ENCODE measurements at places on chromosomes 7 and 10.

DNA sequence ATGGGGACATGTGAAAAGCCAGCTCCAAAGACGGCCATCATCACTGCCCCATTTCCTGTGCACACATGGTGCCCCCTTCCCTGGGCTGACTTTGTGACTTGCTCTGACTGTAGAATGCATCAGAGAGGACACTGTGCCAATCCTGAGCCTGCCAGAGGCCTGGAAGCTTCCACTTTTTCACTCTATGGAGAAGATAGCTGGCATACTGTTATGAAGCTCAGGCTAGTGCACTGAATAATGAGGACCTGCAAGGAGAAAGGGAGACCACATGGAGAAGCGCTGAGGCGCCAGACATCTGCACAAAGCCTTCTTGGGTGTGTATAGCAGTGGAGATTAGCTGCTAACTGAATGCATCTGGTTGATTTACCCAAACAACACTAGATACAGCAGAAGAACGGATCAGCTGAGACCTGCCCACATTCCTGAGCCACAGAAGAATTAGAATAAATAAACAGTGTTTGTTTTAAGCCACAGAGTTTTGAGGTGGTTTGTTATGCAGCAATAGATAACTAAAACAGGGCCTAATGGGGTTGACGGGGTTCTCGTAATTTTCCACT lies 58.9 kb upstream of the C10orf90 start:
- no peak for DNase-seq

- DNase-seq, result peak; percentile 52
These were observed 45.9 kb downstream of the TNS3 start for GRCh38 chr7:47535704-47536628.

DNA sequence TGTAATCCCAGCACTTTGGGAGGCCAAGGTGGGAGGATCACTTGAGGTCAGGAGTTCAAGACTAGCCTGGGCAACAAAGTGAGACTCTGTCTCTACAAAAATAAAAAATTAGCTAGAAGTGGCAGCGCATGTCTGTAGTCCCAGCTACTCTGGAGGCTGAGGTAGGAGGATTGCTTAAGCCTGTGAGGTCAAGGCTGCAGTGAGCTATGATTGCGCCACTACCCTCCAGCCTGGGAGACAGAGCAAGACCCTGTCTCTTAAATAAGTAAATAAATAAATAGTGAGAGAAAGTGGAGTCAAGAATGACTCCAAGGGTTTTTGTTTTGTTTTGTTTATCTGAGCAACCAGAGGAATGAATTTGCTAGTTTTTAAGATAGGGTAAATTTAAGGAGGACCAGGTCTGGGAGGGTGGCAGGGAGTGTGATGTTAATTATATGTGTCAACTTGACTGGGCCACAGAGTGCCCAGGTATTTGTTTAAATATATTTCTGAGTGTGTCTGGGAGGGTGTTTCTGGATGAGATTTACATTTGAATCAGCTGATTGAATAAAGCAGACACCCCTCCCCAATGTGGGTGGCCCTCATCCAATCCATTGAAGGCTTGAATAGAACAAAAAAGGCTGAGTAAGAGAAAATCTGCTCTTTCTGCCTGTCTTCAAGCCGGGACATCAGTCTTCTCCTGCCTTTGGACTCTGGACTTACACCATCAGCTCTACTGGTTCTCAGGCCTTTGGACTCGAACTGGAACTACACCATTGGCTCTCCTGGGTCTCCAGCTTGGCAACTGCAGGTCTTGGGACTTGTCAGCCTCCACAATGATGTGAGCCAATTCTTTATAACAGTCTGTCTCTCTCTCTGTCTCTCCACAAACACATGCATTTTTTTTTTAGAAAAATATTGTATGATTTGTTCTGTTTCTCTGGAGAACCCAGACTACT lies 23.5 kb downstream of the IMPDH1 start:
- no peak for DNase-seq

GRCh38 chr7:156610601-156611000 lies 30.0 kb upstream of the RNF32 start:
- no peak for DNase-seq

GRCh38 chr10:32981760-32982159 lies 23.7 kb upstream of the ITGB1 start:
- DNase-seq, result no peak

DNA sequence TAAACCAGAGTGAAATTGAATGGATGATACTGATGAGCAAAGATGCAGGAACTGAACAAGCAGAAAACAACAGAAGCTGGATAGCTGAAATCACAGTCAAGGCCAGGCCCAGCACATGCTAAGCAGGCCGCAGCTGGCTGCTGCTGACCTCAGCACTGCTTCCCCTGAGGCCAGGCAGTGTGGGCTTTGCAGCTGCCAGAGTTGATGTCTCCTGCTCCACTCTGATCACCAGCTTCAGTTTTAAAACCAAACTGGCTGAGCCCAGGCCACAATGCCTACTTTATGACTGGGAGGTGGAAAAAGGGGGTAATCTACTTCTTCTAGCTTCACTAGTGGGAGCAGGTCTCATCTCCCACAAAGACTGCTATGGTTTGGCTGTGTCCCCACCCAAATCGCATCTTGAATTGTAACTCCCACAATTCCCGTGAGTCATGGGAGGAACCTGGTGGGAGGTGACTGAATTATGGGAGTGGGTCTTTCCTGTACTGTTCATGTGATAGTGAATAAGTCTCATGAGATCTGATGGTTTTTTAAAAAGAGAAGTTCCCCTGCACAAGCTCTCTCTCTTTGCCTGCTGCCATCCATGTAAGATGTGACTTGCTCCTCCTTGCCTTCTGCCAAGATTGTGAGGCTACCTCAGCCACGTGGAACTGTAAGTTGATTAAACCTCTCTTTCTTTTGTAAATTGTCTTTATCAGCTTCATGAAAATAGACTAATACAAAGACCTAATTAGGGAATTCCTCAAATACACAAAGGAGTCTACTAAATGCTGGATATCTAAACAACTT lies 136.4 kb upstream of the ITGB1 start:
- DNase-seq, result no peak

- DNase-seq, result peak; percentile 92
These were observed 20.7 kb downstream of the AVL9 start for GRCh38 chr7:32515890-32516550.

DNA sequence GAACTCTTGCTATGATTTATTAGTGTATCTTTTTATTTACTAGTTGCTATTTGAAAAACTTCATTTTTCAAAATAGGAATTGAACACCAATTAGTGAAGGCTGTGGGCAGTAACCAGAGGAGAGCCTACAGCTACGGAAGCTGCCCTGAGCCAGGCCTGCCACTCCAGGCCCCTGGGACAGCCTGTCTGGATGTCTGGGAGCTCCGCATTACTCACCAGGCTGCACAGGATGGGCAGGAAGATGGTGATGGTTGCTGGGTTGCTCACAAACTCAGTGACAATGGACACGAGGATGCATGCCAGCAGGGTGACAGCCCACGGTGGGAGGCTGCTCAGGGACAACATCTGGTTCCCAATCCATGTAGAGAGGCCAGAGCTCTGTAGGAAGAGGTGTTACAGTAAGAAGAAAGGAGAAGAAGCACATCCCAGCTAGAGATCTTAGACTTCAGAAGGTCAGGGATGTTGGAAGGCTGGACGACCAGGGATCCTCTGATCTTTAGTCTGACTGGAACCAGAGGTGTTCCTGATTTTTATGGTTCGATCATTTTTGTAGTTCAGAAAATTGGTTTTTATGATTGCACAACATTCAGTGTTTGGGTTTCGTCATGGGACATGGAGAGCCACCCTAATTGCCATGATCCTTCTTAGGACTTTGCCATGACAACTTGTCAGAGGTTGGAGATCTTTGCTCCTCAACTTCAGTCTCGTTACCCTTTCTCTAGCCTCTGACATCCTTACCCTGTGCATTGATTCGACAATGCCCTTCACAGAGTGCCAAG lies 23.2 kb downstream of the STMP1 start:
- DNase-seq, result no peak
